ENCODE measurements at places on chromosomes 1 and 21.

DNA sequence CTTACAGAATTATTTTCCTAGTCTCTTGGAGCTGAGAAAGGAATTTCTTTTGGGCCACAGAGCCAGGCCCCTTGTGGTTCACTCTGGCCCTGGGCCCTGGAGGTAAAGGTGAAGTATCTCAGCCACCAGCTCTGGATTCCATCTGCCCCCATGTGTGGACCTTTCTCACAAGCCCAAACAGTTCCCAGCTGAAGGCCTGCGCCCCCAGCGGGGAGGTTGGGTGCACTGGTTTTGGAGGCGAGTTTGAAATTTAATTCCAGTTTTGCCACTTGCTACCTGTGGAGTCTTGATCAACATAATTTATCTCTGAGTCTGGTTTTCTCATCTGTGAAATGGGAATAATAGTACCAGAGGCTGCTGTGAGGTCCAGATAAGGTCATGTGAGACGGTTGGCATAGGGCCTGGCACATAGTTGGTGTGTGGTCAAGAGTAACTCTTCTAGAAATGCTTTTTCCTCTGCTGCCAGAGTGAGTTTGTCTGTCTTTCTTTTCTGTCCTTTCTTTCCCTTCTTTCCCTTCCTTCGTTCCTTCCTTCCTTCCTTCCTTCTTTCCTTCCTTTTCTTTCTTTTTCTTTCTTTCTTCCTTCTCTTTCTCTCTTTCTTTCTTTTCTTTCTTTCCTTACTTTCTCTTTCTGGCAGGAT is 6.1 kb downstream of the AGTRAP start:
- no peak for DNase-seq

DNA sequence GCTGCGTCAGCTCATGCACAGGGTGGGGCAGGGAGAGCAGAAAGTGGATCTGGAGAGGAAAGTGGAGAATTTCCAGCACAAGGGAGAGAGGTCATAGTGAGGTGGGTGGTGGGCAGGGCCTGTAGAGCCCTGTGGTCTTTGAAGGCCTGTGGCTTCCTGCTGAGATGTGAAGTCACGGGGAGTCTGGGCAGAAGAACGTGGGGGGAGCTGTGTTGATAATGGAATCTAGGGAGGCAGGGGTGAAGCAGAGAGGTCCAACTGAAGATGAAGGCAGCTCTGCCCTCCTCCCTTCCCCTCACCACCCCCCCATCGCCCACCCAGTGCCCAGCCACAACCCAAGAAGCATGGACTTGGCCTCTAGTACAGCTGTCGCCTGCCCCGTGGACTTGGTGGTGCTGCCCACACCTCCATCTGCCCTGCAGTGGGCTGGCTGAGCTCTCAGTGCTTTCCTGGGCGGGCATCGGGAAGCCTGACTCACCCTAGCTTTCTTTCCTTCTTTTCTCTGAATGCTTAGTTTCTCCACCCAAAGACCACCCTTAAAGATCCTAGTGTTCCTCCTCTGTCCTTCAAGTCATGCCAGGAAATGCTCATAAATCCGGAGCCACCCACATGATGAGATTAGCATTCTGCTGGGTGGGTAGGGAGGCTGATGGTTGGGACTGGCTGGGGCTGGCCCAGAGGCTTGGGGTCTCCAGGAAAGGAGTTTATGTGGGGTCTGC is 186.1 kb downstream of the TRABD2B start:
- DNase-seq, result no peak

- no peak for DNase-seq
These were observed 1.3 kb upstream of the DNAJC16 start for GRCh38 chr1:15525050-15526020.

GRCh38 chr1:109890115-109890953 is 20.3 kb upstream of the CSF1 start:
- DNase-seq, result no peak

GRCh38 chr1:17661546-17662157 is 93.5 kb upstream of the ACTL8 start:
- peak; percentile 76 for DNase-seq

DNA sequence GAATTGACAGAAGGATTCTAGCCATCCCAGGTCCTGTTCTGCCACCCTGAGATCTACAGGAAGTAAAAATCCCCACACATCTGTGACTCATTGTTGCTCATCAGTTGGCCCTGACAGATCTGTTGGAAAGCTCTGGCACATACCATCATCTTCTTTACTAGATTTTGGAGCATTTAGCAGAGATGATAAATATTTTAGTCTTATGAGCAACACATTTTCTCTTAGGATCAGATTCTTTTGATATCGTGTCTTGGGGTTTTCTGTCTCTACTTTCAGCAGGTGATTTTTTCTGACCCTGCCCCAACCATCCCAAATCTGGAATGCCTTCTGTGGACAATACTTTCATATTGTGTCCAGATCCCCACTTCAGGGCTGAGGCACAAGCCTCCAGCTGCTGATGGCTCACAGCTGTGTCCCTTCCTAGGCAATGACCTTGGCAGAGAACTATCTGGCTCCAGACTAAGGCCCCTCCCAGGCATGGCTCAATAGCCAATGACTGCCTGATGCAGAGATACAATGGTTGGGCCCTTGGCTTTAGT is 102.8 kb downstream of the GDAP2 start:
- no peak for DNase-seq

- no peak for DNase-seq
These were observed 33.5 kb upstream of the C1orf53 start for GRCh38 chr1:197868751-197869489.

GRCh38 chr1:205317311-205317917 is 4.1 kb downstream of the NUAK2 start:
- no peak for DNase-seq

DNA sequence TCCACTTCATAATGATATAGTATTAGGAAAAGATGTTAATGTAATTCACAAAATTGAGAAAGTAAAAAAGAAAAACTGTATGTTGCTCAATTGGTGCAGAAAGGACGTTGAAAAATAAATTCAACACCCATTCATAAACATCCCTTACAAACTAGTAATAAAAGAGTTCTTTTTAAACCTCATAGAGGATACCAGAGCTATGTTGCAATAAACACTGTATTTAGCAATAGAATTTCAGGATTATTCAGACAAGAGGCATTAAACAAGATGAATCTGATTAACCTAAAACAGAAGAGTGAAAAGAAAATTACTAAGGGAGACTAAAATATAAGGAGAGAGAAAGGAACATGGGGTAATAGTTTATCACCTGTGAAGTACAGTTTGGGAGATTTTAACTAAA is 154.8 kb downstream of the NTPCR start:
- no peak for DNase-seq

DNA sequence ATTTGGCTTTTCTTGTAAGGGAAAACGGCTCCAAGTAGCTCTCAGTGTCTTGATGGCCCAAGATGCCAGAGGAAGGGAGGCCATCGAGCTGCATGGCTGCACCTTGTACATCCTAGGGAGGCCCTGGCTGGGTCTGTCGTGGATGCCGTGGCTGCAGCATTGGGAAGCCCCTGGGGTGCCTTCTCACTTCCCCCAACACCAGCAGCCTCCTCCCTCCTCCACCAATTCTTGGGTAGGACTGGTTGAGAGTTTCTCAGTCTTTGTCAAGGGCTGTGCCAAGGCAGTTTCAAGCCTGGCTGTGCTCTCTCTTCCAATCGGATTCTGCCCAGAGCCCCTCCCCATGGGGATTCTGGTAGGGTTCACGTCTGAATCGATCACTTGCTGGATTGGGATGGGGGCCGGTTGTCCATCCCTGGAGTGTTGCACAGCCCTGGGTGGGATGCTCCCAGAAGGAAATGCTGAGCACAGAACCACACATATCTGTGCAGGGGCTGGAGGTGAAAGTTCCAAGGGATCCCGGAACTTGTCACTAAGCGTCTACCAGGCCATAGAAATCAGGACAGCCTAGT is 14.0 kb upstream of the SPSB1 start:
- DNase-seq, result no peak

- DNase-seq, result no peak
These were observed 137.6 kb downstream of the PTGER3 start for GRCh38 chr1:70910013-70910412.

DNA sequence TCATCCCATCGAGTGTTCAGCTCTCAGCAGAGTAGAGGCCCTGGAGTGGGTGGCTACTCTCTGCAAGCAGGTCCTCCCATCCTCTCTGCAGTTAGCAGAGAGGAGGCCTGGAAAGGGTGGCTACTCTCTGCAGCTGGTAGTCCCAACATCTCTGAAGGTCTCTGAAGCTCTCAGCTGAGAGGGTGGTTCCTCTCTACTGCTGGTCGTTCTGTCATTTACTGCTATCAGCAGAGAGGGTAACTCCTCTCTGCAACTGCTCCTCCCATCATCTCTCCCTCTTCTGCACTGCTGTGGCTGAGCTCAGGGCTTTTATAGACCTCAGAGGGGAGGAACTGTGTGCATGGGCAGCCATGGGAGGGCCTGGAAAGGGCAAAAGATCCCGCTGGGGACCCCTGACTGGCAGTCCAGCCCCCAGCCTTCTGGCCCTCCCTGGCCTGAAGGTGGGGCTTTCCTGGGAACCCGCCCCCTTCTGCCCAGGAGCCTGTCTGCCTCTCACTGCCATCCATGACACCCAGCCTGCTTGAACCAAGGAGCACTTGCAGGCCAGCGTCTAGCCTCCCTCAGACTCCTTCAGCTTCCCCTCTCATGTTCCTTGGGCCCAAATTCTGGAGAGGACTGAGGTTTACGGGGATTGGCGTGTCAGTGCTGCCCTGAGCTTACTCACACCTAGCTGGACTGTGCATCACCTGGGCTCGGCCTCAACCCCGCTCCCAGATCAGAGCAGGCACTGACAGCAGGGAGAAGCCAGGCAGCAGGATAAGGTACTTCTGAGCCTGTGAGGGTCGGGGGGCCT is 898.3 kb upstream of the NEGR1 start:
- no peak for DNase-seq

DNA sequence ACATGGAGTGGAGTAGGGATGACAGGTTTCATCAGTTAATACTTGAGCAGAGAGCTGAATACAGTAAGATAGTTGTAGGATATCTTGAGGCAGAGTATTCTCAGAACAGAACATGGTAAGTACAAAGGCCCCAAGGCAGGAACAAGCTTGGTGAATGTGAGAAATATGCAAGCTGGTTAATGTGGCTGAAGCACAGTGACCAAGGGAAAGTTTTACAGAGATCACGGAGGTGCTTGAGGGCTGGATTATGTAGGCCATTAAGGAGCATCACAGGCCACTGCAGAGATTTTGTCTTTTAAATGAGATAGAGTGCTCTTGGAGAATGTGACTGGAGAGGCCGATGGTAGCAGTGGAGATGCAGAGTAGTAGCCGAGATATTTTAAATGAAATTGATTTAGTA is 54.0 kb upstream of the BOLA1 start:
- DNase-seq, result no peak
